ENCODE measurements at places on chromosomes 3 and 15.

- no peak for DNase-seq
These were observed 13.6 kb upstream of the DAG1 start for GRCh38 chr3:49456466-49456865.

DNA sequence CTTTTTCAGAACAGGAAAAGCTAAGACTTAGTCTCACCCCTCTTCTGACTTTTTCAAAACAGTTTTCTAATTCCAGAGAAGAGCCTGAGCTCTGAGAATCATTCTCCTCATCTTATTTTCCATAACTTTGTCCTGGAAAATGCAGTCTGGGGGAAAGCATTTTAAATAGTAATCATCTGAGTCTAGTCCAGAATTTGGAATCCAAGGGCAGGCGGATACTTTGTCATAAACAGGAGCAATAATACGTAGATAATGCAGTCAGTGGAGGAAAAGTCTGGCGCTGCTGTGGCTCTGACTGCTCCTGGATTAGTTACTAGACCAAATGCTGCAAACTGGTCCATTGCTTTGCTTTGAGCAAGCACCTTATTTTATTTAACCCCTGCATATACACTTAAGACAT lies 285.0 kb downstream of the THSD4 start:
- no peak for DNase-seq

DNA sequence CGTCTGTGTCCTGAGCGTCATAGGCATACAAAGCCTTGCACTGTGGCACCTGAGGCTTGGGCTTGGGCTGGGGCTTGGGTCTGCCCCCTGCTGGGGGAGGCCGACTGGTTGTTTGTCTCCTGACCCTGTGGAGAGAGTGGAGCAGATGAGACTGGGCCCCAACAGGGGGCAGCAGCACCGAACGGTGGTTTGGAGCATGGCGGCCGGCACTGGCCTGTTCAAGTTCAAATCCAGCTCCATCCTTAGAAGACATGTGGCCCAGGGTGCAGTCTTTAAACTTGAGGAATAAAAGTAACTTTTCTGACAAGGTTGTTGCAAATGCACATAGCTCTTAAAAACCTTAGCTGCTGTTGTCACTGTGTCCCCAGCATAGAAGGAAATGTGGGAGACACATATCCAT lies 33.3 kb downstream of the CCNB2 start:
- DNase-seq: peak; percentile 53

GRCh38 chr15:63599401-63600000 lies 2.3 kb downstream of the FBXL22 start:
- DNase-seq: peak; percentile 53

DNA sequence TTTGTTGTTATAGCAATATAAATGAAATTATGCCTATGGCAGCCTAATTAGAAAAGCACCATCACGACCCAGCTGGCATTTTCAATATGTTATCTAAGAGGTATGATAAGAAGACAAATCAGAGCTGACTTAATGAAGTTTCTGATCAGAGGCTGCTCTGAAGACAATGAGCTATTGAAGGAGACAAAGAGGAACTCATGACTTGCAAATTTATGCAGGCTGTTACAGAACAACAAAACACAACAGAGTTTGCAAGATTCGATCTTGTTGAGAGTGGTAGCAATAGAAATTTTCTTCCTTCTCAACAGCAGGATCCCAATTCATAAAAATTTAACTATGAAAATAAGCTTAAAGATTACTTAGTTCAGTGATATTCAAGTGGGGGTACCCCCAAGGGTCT lies 7.7 kb downstream of the CCDC54 start:
- DNase-seq: no peak

- no peak for DNase-seq
These were observed 119.9 kb downstream of the NSMCE3 start for GRCh38 chr15:29149738-29150075.

- peak; percentile 70 for DNase-seq
These were observed 63.7 kb downstream of the KLF15 start for GRCh38 chr3:126293370-126294082.

DNA sequence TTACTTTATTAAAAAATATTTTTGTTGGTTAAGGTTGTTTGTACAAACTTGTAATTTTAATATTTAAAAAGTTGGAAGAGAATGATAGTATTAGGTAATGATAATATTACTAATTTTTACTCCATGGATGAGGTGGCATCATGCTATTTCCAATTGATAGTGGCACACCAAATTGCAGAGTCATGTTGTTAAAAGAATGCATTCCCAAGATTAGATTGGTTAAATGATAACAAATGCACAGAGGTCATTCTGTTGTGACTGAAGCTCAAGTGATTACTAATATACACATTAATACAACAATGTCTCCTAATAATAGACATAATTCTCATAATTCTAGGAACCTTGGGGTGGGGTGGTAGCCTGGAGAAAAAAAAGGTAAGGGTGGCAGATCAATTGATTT lies 73.2 kb upstream of the ZBED2 start:
- no peak for DNase-seq

DNA sequence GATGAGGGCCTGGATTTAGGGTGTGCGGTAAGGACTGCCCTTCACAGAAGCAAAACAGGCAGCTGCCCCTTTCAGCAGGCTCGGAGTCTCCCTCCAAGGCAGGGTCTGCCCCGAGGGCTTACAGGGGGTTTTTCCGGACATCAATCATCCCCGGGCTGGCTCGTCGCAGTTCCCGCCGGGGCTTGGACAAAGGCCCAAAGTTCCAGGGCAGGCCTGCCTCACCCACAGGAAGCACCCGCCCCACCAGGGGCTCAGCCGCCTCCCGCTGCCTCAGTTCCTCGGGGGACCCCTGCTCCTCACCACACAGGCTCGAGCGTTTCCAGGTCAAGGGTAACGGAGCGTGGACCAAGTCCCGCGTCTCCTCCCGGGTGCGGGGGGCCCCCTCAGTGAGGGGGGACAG lies 27.0 kb downstream of the KIF7 start:
- no peak for DNase-seq

DNA sequence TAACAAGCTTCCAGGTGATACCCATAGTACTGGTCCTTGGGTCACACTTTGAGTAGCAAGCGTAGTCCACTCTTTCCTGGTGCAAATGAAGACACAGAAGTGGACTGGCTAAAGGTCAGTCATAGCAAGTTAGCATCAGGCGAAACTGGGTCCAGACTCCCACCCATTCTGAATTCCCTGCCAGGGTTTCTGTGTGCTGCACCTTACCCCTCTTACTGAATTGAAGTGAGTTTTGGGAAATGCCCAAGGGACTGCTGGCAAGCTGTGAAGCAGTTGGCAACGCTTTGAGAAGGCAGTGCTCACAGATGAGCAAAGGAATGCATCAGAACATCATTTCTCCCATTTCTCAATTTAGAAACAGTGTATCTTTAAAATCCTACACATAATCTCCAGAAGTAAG lies 1.8 kb upstream of the LSG1 start:
- no peak for DNase-seq

GRCh38 chr15:57703387-57703786 lies 3.1 kb upstream of the POLR2M start:
- DNase-seq: no peak

DNA sequence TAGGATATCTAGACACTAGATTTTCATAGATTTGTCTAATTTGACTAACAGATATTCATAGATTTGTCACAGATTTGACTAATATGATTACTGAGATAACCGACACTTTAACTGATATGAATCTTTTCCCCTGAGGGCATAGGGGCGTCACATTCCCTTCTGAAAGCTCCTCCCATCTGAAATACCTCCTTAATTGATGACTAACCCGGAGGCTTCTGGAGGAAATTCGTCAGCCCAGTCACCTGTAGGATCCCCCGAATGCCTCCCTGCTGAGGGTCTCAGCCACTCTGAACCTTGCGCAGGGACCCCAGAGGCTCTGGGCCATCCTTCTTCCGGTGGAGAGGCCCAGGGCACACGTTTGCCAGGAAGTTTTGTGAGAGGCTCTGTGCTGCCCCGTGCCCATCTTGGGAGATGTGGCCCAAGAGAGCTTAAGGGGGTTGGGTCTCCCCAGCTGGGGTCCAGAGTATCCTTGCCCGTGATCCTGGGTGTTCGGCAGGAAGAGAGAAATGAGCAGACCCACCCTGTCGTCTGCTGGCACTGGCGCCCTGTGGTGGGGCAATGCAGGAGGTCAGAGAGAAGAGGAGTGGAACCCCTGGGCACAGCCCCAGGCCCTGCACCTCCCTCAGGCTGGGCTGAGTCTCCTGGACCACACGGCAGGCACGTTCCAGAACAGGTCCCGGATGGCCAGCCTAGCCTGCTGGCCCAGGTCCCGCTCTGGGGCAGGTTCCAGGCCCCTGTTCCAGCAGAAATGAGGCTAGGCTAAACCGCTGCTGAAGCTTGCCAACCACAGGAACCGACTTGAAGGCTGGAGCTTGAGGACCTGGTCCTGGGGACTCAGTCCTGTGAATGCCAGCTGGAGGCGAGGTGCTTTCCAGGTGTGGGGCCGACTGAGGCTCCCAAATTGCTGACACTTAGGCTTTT lies 1.7 kb downstream of the PLA2G4D start:
- no peak for DNase-seq

- no peak for DNase-seq
These were observed 55.0 kb downstream of the BSN start for GRCh38 chr3:49609314-49609713.

- DNase-seq: no peak
These were observed 77.4 kb upstream of the NSMCE3 start for GRCh38 chr15:29346998-29347397.

- DNase-seq: no peak
These were observed 135.4 kb upstream of the LINGO1 start for GRCh38 chr15:77768107-77768506.

DNA sequence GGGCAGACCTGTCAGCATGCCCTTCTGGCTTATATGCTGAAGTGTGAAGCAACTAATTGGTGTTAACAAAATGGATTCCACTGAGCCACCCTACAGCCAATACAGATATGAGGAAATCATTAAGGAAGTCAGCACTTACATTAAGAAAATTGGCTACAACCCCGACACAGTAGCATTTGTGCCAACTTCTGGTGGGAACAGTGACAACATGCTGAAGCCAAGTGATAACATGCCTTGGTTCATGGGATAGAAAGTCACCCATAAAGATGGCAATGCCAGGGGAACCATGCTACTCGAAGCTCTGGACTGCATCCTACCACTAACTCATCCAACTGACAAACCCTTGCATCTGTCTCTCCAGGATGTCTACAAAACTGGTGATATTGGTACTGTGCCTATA lies 9.4 kb downstream of the PIK3CB start:
- DNase-seq: no peak

All from MV-4-11 (cell line).